ENCODE measurements at places on chromosomes 2 and 18.

DNA sequence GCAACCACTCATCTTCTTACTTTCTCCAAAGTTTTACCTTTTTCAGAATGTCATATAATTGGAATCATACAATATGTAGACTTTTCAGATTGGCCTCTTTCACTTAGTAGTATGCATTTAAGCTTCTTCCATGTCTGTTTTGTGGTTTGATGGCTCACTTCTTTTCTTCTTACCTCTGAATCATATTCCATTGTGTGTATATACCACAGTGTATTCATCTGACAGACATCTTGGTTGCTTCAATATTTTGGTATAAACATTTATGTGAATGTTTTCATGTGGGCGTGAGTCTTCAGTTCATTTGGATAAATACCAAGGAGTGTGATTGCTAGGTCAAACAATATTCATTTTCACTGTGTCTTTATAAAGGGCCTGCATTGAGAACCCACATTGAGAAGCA lies 136.1 kb upstream of the NOSTRIN start:
- DNase-seq: no peak

- no peak for DNase-seq
Measured at GRCh38 chr2:69704446-69704845, 37.5 kb upstream of the ANXA4 start.

- DNase-seq: peak; percentile 3
Measured at GRCh38 chr2:152573168-152573567, 144.1 kb downstream of the PRPF40A start.

DNA sequence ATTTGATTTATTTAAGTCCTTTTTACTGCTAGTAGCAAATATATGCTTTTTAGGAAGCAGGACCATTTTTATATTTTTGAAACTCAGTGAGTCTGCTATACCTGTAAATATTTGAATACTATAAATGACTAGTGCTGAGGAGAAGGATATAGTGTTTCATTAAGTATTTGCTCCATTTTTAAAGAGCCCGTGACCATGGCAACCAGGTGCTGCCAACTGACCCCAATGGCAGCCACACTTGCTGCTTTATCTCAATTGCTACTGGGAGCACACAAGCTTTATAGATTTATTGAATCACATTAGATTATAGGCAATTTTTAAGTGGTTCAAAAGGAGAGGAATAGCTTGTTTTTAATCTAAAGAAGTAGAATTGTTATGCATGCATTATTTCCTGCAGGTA lies 142.0 kb downstream of the SCG2 start:
- no peak for DNase-seq

DNA sequence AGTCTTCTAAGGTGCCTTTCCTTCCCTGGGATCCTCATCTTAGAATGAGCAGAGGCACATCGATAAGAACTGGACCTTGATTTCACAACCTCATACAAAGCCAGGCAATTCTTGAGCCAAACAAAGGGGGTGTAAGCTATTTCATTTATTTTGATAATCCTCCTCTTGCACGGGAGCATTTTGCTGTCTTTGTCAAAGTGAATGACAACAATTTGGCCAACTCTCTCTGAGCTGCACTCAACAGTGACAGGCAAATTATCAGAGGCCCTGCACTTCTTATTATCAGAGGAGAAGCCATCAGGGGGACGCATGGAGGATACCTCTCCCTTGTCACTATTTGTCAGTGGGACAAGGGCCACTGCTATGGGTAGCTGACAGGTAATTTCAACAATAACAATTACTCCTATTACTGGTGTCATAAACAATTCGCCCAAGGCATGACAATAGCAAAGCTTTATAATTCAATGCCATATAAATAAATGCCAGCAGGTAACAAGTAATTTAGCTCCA lies 260.4 kb downstream of the MEIS1 start:
- DNase-seq: no peak

Measured in stimulated activated CD4-positive, alpha-beta T cell treated with anti-CD3 and anti-CD28 coated beads, Interleukin-1b, Interleukin-23, amount 100 ng/mL, for 24 hours (primary cell).